ENCODE measurements at places on chromosomes 4 and X. TPM values are rescaled to one million over a fixed set of nuclear protein-coding genes. Genes with fewer than 3 reads are reported as not detected.

Gene GNL3L
- total RNA-seq: 34.2 TPM

GRCh38 chr4:42280327-42281095, 116.8 kb upstream of the SHISA3 start:
- no peaks in the 10 kb centered on the region for H3K27me3 ChIP-seq
- no peaks in the 10 kb centered on the region for H3K4me1 ChIP-seq
- no peak overlapping the region for H3K27ac ChIP-seq
- no peak overlapping the region for H3K4me3 ChIP-seq
- no peaks in the 10 kb centered on the region for H3K36me3 ChIP-seq

GRCh38 chrX:6909396-6909795, 238.1 kb upstream of the STS start:
- no peak overlapping the region for H3K27ac ChIP-seq
- no peak overlapping the region for H3K4me3 ChIP-seq
- H3K36me3 ChIP-seq: no peaks in the 10 kb centered on the region
- DNase-seq: no peak

Gene MAP7D2
- 9.9 TPM for total RNA-seq

Gene REELD1
- total RNA-seq: 12.8 TPM

- DNase-seq: no peak
- no peaks in the 10 kb centered on the region for H3K36me3 ChIP-seq
- no peaks in the 10 kb centered on the region for H3K27me3 ChIP-seq
- no peaks in the 10 kb centered on the region for H3K4me1 ChIP-seq
- no peak overlapping the region for H3K27ac ChIP-seq
Observed at GRCh38 chr4:102454268-102454667, 46.9 kb upstream of the NFKB1 start.

GRCh38 chr4:28918871-28919270, 1801.3 kb upstream of the PCDH7 start:
- DNase-seq: no peak
- H3K27ac ChIP-seq: no peak overlapping the region
- H3K27me3 ChIP-seq: no peaks in the 10 kb centered on the region
- H3K4me1 ChIP-seq: no peaks in the 10 kb centered on the region
- no peak overlapping the region for H3K4me3 ChIP-seq

DNA sequence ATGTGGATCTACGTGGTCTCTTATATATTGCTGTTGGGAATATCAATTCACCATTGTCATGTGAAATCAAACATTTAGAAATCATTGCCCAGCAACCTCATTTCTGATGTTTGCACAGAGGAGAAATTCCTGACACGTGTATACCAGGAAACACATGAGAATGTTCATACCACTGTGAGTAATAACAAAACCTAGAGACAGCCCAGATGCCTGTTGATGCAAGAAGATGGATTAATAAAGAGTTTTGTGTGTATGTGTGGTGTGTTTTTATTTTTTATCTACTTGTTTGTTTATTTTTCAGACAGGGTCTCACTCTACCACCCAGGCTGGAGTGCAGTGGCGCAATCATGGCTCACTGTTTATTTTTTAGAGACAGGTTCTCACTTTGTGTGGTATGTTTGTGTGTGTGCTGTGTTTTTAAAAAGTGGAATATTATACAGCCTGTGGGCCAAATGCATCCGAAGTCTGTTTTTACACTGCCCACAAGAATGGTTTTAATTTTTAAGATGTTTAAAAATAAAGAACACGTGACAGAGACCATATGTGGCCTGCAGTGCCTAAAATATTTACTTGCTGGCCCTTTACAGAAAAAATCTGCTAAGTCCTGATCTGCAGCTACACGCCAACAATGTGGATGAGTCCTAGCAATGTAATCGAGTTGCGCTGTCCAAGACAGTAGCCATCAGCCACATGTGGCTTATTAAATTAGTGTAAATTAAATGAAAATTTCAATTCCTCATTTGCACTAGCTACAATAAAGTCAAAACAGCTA, 39.2 kb downstream of the TXLNG start:
- no peak for DNase-seq
- no peaks in the 10 kb centered on the region for H3K36me3 ChIP-seq
- H3K27me3 ChIP-seq: no peaks in the 10 kb centered on the region
- no peak overlapping the region for H3K4me3 ChIP-seq
- H3K4me1 ChIP-seq: no peaks in the 10 kb centered on the region

GRCh38 chr4:54094451-54094850, 5.5 kb upstream of the GSX2 start:
- no peak overlapping the region for H3K4me3 ChIP-seq
- no peaks in the 10 kb centered on the region for H3K36me3 ChIP-seq
- H3K27ac ChIP-seq: no peak overlapping the region
- peaks cover 41% of the 10 kb centered on the region for H3K27me3 ChIP-seq
- no peak for DNase-seq

GRCh38 chr4:4496592-4497372, 45.1 kb downstream of the STX18 start:
- no peaks in the 10 kb centered on the region for H3K36me3 ChIP-seq
- H3K4me1 ChIP-seq: no peaks in the 10 kb centered on the region

Gene ADRA2C
- 0.59 TPM for total RNA-seq

Gene CORIN
- 7.7 TPM for total RNA-seq

DNA sequence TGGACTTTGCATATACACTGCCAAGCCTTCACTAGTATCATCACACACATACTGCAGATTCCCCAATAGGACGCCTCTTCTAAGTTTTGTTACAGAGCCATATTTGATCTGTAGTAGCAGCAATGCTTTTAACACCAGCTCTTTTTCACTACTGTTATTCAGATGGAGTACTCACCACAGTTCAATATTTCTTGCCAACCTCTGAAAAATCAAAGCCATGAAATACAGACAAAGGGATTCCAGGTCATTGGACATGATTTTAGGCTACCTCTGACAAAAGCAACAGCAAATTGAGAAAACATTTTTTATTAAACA, 390.7 kb upstream of the ADGRL3 start:
- no peak overlapping the region for H3K27ac ChIP-seq
- H3K4me3 ChIP-seq: no peak overlapping the region
- H3K36me3 ChIP-seq: no peaks in the 10 kb centered on the region
- H3K4me1 ChIP-seq: no peaks in the 10 kb centered on the region

GRCh38 chrX:103849558-103849957, 17.5 kb upstream of the RAB9B start:
- no peaks in the 10 kb centered on the region for H3K4me1 ChIP-seq
- DNase-seq: no peak
- H3K36me3 ChIP-seq: no peaks in the 10 kb centered on the region
- H3K27me3 ChIP-seq: no peaks in the 10 kb centered on the region

DNA sequence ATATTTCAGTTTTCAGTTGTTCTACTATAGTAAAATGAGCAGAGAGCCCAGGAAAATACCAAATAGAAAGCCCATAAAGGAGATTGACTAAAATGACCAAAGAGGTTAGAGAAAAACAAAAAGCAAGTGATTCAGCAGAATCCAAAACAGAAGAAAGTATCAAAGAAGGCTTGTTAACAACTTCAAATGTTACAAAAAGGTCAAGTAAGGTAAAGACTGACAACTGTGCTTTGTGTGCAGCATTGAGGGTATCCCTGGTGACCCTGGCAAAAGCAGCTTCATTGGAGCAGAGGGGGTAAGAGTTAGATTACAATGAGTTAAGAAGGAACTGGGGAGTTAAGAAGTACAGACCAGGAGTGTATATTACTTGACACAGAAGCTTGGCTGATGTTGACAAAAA, 317.9 kb downstream of the OPHN1 start:
- H3K36me3 ChIP-seq: no peaks in the 10 kb centered on the region
- no peaks in the 10 kb centered on the region for H3K4me1 ChIP-seq
- no peak overlapping the region for H3K27ac ChIP-seq

GRCh38 chr4:53307819-53308780, 57.8 kb downstream of the SCFD2 start:
- DNase-seq: no peak
- no peaks in the 10 kb centered on the region for H3K4me1 ChIP-seq
- no peak overlapping the region for H3K4me3 ChIP-seq
- H3K27ac ChIP-seq: no peak overlapping the region

DNA sequence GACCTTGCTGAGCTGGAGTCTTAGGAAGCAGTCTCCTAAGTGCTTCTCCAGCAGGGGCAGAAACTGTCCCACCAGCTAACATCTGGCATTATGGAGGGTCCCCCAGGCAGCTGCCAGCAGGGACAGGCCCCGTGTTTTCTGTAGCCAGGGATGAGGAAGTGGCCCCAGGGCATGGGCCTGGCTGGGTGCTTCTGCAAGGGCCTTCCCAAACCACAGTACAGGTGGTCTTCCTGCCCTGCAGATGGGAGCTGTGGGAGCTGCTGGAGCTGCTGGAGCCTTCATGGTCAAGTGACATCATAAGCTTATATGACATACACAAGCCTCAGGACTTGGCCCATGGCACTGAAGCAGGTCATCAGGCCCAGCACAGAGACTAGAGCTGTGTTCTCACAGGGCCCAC, 5.0 kb upstream of the MSANTD1 start:
- H3K4me1 ChIP-seq: no peaks in the 10 kb centered on the region
- H3K27me3 ChIP-seq: no peaks in the 10 kb centered on the region
- H3K36me3 ChIP-seq: peaks cover 13% of the 10 kb centered on the region
- no peak overlapping the region for H3K4me3 ChIP-seq
- no peak overlapping the region for H3K27ac ChIP-seq

GRCh38 chr4:55438314-55438713, 42.6 kb downstream of the TMEM165 start:
- H3K36me3 ChIP-seq: no peaks in the 10 kb centered on the region
- DNase-seq: peak; percentile 9
- no peaks in the 10 kb centered on the region for H3K27me3 ChIP-seq
- H3K27ac ChIP-seq: peak overlapping the region; percentile 27
- no peak overlapping the region for H3K4me3 ChIP-seq

- H3K36me3 ChIP-seq: no peaks in the 10 kb centered on the region
- DNase-seq: peak; percentile 4
- H3K4me3 ChIP-seq: peak overlapping the region; percentile 43
- no peaks in the 10 kb centered on the region for H3K4me1 ChIP-seq
- no peaks in the 10 kb centered on the region for H3K27me3 ChIP-seq
Observed at GRCh38 chrX:17860179-17860780, 818 bp downstream of the RAI2 start.

Gene ALPK1
- total RNA-seq: 13.7 TPM

Gene RAB40AL
- total RNA-seq: 0.59 TPM

- no peak for DNase-seq
- H3K27ac ChIP-seq: no peak overlapping the region
- H3K36me3 ChIP-seq: no peaks in the 10 kb centered on the region
- H3K4me3 ChIP-seq: no peak overlapping the region
- H3K27me3 ChIP-seq: no peaks in the 10 kb centered on the region
Observed at GRCh38 chr4:102684610-102685052, 76.1 kb downstream of the MANBA start.

GRCh38 chr4:119872371-119873016, 194.2 kb downstream of the MAD2L1 start:
- no peak overlapping the region for H3K27ac ChIP-seq
- no peaks in the 10 kb centered on the region for H3K4me1 ChIP-seq
- H3K27me3 ChIP-seq: no peaks in the 10 kb centered on the region
- H3K36me3 ChIP-seq: no peaks in the 10 kb centered on the region
- H3K4me3 ChIP-seq: no peak overlapping the region

Gene TET2
- total RNA-seq: 19.8 TPM

GRCh38 chr4:53511014-53511413, 80.3 kb downstream of the LNX1 start:
- no peak for DNase-seq
- H3K4me1 ChIP-seq: no peaks in the 10 kb centered on the region
- no peak overlapping the region for H3K4me3 ChIP-seq
- no peaks in the 10 kb centered on the region for H3K36me3 ChIP-seq

DNA sequence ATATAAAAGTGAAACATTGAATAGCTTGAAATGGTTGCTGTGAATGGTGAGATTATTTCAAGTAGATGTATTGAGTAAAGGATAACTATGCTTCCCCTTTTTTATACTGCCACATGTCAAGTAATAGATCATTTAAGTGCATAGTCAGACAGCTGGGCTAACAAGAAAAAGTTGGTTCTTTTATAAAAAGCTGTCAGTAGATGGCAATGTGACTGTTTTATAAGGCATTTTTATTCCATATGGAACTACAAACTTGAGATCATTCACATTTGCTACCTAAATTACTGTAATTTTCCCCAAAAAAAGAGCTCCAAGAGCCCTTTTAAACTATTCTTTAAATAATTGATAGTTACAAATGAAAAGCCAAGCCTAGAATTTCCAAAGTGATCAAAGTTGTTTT, 831.0 kb downstream of the C4orf33 start:
- H3K36me3 ChIP-seq: no peaks in the 10 kb centered on the region
- H3K4me1 ChIP-seq: no peaks in the 10 kb centered on the region
- H3K4me3 ChIP-seq: no peak overlapping the region
- no peak for DNase-seq
- no peak overlapping the region for H3K27ac ChIP-seq
- H3K27me3 ChIP-seq: no peaks in the 10 kb centered on the region

GRCh38 chrX:153380691-153381090, 20.5 kb downstream of the PNMA6E start:
- no peak for DNase-seq
- H3K4me1 ChIP-seq: no peaks in the 10 kb centered on the region
- no peak overlapping the region for H3K4me3 ChIP-seq
- H3K36me3 ChIP-seq: no peaks in the 10 kb centered on the region
- no peak overlapping the region for H3K27ac ChIP-seq

GRCh38 chr4:36029951-36030350, 214.4 kb downstream of the ARAP2 start:
- DNase-seq: no peak
- H3K27ac ChIP-seq: no peak overlapping the region
- H3K4me1 ChIP-seq: no peaks in the 10 kb centered on the region
- H3K27me3 ChIP-seq: no peaks in the 10 kb centered on the region
- H3K36me3 ChIP-seq: no peaks in the 10 kb centered on the region
- no peak overlapping the region for H3K4me3 ChIP-seq

Gene ZCCHC12
- total RNA-seq: not detected

Data from prostate gland (tissue), 2 donors.